ENCODE measurements at places on chromosomes 4 and X.

DNA sequence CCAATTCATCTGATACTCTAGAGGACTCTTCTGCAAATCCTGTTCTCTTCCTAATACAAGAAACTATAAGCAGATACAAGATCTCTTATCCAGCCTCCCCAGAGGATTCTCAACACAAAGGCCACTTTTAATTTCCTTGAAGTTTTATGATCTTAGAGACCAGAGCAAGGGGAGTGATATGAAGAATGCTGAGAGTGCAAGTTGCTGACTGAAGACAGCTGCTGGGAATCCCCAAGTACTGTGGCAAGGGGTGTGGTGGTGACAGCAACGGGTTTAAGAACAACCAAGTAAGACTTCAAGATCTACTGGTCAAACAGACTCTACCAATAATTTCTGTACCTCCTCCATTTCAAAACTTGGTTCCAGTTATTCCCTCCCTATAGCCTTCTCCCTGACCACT, 7.0 kb downstream of the AMMECR1 start:
- DNase-seq = no peak

- no peak for DNase-seq
Observed at GRCh38 chr4:151717909-151718628, 42.7 kb downstream of the GATB start.

GRCh38 chrX:78377186-78377585, 49.8 kb upstream of the CYSLTR1 start:
- no peak for DNase-seq

GRCh38 chr4:52914051-52914605, 52.0 kb downstream of the RASL11B start:
- no peak for DNase-seq

DNA sequence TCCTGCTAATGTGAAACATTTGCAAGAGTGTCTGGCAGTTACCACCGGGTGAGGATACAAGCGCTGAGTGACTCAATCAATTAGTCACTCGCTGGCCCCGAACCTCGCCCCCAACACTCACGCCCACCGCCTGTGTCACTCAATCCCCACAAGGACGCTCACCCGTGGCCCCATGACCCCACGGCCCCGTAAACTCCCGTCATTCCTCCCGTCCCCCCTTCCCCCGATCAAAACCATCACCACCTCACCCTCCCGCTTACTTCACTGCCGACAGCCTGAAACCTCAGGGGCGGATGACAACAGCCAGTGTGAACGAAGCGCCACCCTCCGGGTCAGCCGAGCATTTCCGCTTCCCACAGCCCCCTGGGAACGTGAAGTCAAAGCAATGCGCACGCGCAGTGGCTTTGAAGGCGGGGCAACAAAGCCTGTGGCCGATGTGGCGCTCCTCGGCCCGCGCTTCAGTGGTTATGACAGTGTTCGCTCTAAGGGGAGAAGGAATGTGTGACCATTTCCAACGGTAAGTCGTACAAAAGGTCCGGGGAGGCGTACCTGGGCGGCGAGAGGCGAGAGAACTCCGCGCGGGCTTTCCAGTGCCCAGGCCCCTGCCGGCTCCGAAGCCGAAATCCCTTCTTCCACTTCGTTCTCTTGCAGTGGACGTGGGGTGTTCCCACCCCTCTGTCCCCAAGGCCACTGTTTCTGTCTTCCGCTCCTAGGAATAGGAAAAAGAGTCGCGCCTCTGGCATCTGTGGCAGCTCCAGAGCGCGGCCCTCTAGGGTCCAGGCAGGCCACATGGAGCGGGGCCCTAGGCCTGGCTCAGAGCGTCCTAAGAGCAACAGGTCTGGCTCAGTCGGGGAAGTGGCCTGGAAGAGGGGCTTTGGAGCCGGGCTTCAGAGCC, at the start of gene ZNF674:
Gene ZNF674, minus strand, starts transcription at position 311 of the 895 bp plus-strand sequence. CDS start 3,334 bp downstream, outside the sequence.
- DNase-seq = peak; percentile 91

GRCh38 chrX:35166023-35166422, 223.4 kb downstream of the FAM47B start:
- DNase-seq = no peak

DNA sequence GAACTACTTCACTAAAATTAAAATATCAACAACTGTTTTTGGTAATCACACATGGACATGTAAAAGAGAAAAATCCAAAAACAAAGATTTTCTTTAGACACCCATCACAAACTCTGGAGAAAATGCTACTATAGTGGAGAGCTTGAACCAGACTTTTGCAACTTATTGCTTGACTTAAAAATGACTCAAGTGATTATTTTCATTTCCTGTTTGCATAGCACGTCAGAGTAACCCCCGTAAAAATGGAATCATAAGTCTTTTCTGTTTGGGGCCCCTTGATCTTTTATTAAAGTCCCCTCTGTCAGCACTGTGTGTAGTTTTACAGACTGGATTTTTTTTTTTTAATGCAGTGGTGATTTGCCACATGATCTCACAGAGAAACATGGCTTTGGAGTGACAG, 79.5 kb downstream of the PRKG2 start:
- no peak for DNase-seq

GRCh38 chrX:115696039-115696438, 135.1 kb downstream of the PLS3 start:
- no peak for DNase-seq

- DNase-seq = no peak
Observed at GRCh38 chr4:186335793-186336192, 69.8 kb downstream of the F11 start.

GRCh38 chr4:41487868-41488440, 50.0 kb upstream of the LIMCH1 start:
- DNase-seq = no peak

- DNase-seq = no peak
Observed at GRCh38 chr4:89586864-89587263, 250.1 kb downstream of the SNCA start.

- peak; percentile 35 for DNase-seq
Observed at GRCh38 chr4:146643812-146644401, 5.2 kb downstream of the POU4F2 start.

- DNase-seq = no peak
Observed at GRCh38 chrX:110133735-110134370, 130.9 kb downstream of the TMEM164 start.

DNA sequence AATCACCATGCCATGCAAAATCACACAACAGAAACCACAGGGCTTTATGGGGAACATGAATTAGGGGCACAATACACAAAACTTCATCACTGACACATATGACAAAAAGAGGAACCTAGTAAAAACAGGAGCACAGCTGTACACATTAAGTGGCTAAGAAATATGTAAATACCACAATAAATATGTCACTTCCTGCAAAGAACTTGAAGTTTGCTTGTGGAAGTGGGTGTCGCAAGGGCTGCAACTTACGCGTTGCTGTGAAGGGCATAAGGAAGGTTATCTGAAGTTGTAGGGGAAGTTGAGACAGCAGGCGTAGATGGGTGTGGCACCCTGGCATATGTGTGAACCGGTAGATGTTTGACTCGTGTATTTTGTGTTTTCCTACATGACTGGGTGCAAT, 42.4 kb downstream of the CLCN4 start:
- DNase-seq = no peak

- DNase-seq = no peak
Observed at GRCh38 chr4:2535376-2536192, 863 bp upstream of the FAM193A start.

GRCh38 chr4:41878170-41878969, 56.9 kb upstream of the TMEM33 start:
- DNase-seq = no peak

GRCh38 chr4:114249976-114250375, 270.5 kb upstream of the ARSJ start:
- peak; percentile 18 for DNase-seq

- no peak for DNase-seq
Observed at GRCh38 chr4:14000091-14000814, 372.7 kb upstream of the BOD1L1 start.

GRCh38 chrX:45788941-45789348, 588.3 kb upstream of the DIPK2B start:
- no peak for DNase-seq

DNA sequence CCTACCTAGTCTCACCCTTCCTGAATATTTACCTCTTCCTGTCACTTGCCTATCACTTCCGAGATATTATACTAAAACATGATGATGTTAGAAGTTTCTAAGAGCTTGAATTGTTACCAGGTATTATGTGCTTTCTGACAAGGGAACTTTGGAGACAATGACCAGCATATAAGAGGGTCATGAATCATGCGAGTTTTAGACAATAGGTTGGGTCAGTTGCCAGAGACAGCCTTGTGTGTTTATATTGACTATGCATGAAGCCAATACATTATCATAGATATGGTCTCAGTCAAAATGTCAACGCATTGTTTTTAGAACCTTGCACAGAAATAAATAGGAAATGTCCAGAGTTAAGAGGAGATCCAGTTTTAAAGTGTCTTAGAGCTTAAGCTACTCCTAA, 116.8 kb downstream of the KLHL4 start:
- no peak for DNase-seq

DNA sequence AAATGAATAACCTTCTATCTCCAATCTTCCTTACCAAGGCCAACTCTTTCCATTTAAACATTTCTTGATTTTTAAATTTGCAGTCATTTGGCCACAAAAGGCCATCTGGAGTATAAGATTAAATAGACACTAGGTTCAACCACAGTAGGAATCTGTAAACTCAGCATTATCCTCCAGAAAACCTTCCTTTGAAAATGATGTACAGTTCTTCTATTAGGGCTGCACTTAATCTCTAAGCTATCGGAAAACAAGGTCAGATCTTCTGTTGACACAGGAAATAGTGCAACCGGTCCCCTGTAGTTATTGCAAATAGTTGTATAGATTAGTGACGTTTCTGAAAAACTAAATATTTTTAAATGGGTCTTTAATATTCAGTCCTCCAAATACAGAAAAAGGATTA, 359.0 kb upstream of the ATOH1 start:
- no peak for DNase-seq

- DNase-seq = peak; percentile 60
Observed at GRCh38 chr4:111283066-111283677, 660.3 kb upstream of the PITX2 start.

GRCh38 chrX:41180194-41180908, 95.1 kb downstream of the USP9X start:
- peak; percentile 34 for DNase-seq

Measured in urothelium cell line (cell line).